ENCODE measurements at places on chromosomes 3 and 15.

GRCh38 chr3:150370122-150370602, 37.9 kb upstream of the TSC22D2 start:
- peak; percentile 93 for DNase-seq

DNA sequence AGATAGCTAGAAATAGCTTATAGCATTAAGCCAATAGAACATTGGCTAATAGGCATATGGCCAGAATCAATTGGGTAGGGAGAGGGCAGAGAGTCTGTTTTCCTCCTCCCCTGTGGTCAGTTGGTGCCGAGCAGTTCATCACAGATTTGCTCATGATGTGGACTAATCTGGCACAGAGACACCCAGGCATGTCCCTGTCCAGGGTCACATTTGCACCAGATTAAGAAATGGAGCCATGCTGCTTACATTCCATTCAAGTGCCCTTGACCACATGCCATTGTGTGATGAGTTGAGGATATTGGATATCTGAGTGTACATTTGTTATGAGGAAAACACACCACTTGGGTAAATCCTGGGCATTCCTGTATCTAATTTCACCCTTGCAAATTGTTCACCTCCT, 53.4 kb downstream of the USP13 start:
- no peak for DNase-seq

DNA sequence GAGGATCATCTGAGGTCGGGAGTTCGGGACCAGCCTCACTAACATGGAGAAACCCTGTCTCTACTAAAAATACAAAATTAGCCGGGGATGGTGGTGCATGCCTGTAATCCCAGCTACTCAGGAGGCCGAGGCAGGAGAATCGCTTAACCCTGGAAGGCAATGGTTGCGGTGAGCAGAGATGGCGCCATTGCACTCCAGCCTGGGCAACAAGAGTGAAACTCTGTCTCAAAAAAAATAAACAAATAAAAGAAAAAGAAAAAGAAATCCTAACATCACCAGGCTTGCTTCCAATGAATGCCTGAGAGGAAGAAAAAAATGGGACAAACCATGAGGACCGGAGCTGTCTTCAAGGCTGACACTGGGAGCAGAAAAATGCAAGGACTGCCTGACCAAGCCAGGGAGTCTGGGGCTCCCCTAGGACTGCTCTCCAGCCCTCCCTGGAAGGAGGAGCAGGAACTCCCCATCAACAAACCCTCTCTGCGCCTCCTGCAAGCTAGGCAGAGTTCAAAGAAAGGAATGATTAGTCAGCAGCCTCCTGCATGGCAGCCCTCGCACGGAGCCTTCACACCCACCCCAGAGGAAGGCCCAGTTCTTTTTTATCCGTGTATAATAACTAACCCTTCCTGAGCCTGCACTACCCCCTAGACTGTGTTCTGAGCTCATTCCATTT, 55.4 kb downstream of the NUP210 start:
- DNase-seq, result no peak

DNA sequence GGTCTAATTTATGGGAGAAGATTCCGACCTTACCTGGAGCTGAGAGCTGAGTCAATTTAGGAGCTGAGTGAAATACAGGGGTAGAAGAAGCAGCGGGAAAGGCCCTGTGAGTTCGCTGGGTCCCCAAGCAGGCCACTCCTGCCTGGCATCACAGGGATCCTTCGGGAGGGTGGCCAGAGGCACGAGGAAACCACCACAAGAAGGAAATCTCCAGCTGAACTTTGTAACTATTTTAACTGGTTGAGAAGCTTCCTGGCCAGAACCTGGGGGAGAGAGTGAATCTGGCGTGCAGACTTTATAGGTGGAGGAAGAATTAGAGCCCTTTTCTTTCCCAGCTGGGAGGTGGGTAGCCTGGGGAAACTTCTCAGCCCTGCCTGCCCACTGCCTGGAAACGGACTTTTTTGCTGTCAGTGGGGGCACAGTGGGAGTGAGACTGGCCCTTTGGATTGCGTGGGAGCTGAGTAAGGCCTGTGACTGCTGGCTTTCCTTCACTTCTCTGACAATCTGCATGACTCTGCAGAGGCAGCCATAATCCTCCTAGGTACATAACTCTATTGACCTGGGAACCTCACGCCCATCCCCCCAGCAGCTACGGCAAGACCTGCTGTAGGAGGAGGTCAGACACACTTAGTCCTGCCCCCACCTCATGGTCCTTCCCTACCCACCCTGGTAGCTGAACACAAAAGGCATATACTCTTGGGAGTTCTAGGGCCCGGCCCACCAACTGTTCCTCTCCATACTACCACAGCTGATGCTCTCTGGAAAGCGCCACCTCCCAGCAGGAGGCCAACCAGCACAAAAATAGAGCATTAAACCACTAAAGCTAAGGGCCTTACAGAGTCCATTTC, 340.7 kb downstream of the CNTN3 start:
- DNase-seq, result no peak

DNA sequence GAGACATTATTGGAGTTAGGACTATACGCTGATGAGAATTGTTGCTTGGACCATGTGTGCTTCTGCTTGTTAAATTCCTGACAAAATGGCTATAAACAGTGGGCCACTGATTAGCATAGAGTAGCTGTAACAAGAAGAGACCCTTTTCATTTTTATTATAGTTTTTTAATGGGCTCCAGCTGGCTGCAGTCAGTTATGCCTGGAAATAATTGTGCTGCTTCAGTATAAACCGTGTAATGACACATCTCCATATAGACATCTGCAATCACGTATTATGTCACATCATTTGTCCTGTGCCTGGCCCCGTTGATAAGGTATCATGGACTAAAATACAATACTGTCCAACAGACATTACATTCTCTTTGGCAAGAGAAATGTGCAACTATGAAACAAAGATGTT, 50.9 kb downstream of the ARPP21 start:
- DNase-seq, result no peak

DNA sequence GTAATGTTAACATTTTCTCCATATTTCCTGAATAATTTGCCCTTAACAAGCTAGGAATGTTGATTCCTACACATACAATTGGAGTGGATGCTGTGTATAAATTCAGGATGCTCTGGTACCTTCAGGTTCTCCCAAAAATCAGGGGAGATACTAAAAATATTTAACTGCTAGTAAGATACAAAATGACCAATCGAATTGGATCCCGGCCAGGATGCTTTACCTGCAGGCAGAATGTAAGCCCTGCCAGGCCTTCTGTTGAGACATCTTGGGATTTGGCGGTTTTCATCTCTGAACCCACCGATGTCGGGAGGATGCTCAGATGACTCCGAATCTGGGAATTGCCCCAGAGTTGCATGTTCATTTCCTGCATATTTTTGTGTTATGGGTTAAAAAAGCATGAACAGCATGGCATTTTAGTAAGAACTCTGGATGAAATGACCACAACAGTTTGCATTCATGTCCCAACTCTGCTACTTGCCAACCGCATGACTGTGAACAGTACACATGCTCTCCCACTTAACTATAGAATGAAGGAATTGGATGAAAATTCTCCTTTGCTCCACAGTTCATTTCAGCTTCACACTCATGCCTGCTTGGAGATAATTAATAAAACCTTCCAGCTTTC, 241.4 kb upstream of the TBL1XR1 start:
- DNase-seq, result no peak

DNA sequence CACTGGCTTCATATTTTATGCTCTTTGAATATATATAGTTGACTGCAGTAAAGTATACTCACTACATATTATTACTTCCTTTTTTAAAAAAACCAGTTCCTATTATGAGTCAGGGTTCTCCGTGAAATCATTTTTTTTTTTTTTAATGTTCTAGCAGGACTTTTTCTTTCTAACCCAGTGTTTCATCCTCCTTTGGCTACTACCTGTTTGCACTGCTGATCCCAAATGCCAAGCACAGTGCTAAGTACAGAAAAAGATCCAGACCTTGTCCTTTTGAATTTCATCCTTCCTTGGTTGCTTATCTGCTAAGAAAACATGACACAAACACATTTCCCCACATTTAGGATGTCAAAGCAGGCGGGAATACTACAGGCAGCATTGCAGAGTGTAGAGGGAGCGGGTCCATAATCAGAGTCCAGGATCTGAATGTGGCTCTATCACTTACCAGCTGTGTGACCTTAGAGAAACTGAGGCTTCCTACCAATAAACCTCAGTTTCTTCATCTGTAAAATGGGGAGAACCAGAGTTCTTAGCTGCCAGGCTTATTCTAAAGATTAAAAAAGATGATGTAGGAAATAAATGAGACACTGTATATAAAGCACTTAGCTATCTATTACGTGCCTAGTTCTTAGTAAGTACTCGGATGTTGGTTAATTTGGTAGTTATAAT, 37.2 kb upstream of the ANPEP start:
- no peak for DNase-seq

GRCh38 chr3:115401851-115402501, 221.3 kb upstream of the GAP43 start:
- DNase-seq, result peak; percentile 80

- peak; percentile 63 for DNase-seq
Observed at GRCh38 chr3:132290833-132291232, 26.4 kb upstream of the ACP3 start.

GRCh38 chr3:72332036-72332435, 516.2 kb downstream of the SHQ1 start:
- DNase-seq, result no peak

- no peak for DNase-seq
Observed at GRCh38 chr3:28232659-28233058, 8.8 kb upstream of the CMC1 start.

- no peak for DNase-seq
Observed at GRCh38 chr15:41936155-41936554, 36.2 kb downstream of the EHD4 start.

- peak; percentile 77 for DNase-seq
Observed at GRCh38 chr3:150495563-150496168, 50.6 kb downstream of the SERP1 start.

GRCh38 chr3:108396336-108396735, 100.0 kb downstream of the HHLA2 start:
- no peak for DNase-seq

- no peak for DNase-seq
Observed at GRCh38 chr3:49715611-49716121, 3.8 kb downstream of the AMIGO3 start.

GRCh38 chr3:139838269-139838957, 96.6 kb upstream of the CLSTN2 start:
- no peak for DNase-seq

- DNase-seq, result peak; percentile 15
Observed at GRCh38 chr3:25548836-25549235, 115.9 kb downstream of the TOP2B start.

DNA sequence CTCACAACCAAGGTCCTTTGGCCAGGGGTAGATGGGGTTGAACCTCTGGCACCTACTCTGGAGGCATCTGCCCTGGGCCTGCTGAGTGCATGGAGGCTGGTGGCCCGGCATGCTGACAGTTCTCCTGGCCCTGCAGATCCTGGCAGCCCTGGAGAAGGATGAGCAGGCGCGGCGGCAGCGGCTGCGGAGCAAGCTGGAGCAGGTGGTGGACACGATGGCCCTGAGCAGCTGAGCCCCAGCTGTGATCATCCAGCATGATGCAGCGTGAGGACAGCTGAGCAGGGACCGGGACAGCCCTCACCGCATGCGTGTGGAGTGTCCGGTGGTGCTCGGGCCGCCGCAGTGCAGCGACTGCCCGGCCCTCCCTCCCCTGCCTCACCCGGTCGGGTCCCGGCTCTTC, 50.9 kb downstream of the PLXNA1 start:
- DNase-seq, result no peak

- DNase-seq, result no peak
Observed at GRCh38 chr3:18223974-18224373, 201.2 kb downstream of the SATB1 start.

DNA sequence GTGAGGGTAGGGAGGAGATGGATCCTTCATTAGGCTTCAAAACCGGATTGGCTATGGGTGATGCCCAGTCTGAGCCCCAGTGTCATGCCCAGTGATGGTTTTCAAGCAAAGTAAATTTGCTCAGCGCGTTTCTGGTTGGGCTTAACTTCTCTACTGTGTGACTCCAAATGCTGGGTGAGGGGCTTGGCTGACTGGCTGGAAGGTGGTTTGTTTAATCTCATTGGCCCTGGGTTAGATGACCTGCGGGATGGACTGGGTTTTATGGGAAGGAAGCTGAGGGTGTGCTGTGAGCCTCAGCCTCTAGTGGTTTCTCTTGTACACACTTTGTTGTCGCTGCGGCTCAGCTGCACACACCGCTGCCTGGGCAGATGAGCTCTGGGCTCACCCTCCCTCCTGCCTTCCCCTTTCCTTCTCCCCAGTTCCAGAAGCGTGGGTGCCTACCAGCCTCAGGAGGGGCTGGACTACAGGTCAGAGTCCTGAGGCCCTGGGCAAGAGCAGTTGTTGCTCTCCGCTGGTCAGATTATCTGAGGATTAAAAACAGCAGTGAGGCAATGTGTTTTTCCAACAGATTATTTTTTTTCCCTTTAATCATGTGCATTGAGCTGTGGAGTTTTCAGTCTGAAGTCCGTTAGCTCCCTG, 18.6 kb downstream of the PDIA5 start:
- no peak for DNase-seq

DNA sequence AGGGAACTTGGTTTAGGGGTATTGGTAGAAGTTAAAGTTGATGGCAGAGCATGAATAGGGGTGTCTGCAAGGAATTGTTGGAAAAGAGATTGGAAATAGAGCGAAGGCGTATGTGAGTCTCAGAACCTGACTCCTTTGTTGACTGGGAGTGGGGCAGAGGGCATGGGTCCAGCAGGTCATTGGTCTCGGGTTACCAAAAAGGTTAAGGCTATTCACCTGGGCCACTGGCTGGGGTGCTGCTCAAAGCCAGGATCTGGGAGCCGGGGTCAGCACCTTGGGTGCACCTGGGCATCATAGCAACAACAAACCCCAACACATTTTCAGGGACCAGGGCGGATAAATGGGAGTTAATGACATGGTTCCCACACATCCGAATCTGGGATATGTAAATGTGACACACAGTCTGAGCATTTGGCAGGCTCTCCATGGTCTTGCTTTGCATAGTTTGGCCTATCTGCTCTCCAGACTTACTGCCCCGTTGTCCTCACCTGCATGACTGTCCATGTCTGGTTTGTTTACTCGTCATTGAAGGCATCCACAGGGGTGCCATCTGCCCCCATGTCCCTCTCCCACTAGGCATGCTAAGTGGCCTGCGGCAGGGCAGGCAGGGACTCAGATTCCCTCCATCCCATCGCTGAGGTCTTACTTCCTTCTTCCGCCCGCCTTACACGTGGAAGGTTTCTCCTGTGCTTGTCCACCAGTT, 10.1 kb downstream of the KLF13 start:
- no peak for DNase-seq
